ENCODE measurements at places on chromosomes 11 and 22.
A peak's percentile ranks its signal among the peaks of the same experiment; 100 is the strongest.

- peak; percentile 85 for DNase-seq
Observed at GRCh38 chr11:124643605-124644425, 21.2 kb downstream of the TBRG1 start.

DNA sequence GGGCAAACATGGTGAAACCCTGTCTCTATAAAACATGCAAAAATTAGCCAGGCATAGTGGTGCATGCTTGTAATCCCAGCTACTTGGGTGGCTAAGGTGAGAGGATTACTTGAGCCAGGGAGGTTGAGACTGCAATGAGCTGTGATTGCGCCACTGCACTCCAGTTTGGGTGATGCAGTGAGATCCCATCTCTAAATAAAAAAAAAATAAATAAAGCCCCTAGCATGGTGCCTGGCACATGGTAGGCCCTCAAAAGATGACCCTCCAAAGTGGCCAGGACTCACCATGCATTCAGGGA lies 74.6 kb downstream of the PTPRJ start:
- no peak for DNase-seq

GRCh38 chr11:126466236-126467045 lies 111.0 kb downstream of the ST3GAL4 start:
- no peak for DNase-seq

DNA sequence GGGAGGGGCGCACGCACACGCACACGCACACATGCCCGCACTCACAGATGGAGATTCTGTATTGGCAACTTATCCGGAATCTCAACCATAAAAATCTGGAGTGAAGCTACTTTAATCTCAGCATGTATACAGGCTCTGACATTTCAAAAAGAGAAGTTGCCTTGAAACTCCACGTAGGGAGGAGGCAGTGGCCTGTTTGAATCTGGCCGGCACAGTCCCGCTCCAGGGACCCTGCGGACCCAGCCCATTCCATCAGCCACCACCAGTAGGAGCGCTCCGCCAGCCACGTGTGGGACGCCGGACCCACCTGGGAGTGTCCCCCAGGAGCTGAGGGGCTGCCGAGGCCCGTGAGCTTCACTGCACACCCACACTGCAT lies 1.9 kb upstream of the SYT8 start:
- no peak for DNase-seq

DNA sequence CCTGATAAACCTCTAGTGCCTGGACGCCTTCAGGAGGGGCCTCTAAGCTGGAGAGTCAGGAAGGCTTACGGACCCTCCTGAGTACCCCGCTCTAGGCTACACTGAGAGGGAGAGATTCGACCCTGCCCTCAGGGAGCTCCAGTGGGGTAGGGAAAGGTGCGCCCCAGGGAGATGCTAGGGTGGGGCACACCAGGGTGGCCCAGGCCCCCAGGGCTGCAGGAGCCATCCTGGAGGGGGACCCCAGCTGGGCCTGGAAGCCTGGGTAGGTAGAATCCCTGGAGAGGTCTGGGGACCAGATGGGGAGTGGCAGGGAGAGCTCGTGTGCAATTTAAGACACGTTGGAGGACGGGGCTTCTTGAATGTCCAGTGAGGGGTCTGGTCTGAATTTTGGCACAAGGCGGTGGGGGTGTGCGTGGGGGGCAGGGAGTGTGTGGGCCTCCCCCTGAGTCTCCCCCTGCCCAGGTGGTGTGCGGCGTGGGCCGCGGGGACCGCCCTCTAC lies 4.7 kb downstream of the CARNS1 start:
- DNase-seq: no peak

GRCh38 chr11:69644071-69644961 lies 3.4 kb downstream of the CCND1 start:
- peak; percentile 87 for DNase-seq

DNA sequence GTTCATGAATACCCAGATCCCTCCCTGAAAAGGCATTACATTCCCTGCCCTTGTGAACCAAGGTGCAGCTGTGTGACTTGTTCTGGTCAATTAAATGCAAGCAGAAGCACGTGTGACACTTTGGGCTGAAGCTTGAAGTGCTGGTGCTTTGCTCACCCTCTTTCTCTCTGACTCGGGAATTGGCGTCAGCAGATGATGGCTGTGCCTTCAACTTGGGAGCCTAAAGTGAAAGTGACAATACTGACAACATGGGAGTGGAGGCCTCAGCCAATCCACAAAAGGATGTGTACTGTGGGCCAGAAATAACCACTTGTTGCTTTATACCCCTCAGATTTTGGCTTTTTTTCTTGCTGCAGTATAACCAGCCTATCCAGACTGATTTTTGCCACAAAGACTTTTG lies 148.3 kb upstream of the THY1 start:
- no peak for DNase-seq

- DNase-seq: peak; percentile 69
Observed at GRCh38 chr22:40898850-40899357, 37.0 kb upstream of the DNAJB7 start.

DNA sequence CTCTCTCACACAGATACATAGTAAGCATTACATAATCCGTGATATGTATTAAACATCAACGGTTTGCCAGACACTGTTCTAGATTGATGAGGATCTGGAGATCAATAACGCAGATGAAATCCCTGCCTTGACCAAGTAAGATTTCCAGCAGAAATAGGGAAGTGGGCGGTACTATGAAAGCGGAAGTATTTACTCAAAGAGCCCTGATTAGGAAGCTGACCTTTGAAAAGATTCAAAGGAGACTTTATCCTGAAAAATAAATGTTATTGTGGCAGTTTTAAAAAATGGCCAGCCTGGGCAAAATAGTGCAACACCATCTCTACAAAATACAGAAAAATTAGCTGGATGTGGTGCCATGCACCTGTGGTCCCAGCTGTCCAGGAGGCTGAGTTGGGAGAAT lies 26.8 kb downstream of the GAB2 start:
- DNase-seq: no peak

DNA sequence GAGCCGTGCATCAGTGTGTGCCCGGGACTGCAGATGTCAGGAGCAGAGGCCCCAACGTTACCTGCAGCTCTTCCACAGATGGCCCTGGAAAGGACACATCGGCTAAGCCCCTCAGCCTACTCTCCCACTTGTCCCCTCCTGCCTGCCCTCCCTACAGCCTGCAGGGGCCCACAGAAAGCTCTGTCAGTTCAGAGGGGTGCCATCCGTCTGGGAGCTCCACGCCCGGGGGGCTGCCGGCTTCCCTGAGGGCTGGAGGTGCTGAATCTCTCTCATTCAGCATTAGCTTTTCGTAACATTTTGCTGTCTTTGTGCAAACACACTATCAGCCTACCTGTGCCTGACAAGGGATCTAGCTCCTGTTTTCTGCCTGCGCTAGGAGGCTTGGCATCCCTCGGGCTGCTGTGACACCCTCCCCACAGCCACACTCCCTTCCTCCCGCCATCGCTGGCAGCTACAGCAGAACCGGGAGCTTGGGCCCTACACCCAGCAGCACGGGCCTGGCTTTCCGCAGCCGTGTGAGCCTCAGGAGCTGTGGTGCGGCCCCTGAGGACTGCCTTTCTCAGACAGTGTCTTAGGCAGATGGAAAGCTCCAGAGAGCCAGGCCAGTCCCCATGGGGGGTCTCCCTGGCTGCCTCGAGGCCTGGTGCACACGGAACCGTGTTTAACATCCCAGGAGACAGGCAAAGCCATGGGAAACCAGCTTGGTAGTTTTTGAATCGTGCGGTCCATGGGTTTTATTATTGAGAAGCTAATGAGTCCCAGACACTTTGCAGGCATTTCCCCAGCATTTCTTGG lies 198.3 kb upstream of the B3GAT1 start:
- DNase-seq: no peak

- DNase-seq: no peak
Observed at GRCh38 chr11:99803501-99803900, 782.8 kb downstream of the CNTN5 start.

DNA sequence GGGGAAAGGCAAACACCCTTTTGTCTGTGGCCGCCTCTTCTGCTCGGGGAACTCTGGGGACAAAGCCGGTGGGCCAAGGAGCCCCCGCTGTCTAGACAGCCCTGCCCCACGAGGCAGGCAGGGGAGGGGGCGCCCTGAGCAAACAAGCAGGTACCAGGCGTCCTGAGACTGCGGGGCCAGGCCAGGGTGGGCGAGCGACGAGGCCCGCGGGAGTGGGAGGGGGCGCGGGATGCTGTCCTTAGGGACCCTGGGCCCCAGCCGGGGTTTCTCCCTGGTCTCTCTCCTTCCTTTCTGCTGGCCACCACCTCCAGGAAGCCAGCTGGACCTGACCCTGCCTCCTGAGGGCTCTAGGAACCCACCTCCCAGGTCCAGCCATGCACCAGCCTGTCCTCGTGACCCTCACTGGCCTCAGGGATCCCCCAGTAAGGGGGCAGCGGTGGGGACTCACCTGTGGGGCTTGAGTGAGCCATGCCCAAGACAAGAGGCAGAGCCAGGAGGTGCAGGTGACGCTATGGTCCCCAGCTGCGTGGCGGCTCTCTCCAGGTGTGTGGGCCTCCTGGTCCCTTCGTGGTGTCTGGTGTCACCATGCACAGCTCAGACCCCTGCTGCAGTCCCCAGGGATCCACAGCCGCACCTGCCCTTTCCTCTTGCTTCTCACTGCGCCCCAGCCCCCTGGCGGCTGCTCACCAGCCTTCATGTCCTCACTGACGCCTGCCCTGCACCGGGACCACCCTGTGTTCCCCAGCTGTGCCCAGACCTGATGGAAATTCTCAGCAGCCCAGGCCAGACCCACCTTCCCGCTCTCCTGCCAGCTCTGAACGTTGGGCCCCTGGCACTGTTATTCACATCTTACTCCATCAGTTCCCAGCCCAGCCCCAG lies 26.5 kb upstream of the MUC5AC start:
- DNase-seq: no peak

DNA sequence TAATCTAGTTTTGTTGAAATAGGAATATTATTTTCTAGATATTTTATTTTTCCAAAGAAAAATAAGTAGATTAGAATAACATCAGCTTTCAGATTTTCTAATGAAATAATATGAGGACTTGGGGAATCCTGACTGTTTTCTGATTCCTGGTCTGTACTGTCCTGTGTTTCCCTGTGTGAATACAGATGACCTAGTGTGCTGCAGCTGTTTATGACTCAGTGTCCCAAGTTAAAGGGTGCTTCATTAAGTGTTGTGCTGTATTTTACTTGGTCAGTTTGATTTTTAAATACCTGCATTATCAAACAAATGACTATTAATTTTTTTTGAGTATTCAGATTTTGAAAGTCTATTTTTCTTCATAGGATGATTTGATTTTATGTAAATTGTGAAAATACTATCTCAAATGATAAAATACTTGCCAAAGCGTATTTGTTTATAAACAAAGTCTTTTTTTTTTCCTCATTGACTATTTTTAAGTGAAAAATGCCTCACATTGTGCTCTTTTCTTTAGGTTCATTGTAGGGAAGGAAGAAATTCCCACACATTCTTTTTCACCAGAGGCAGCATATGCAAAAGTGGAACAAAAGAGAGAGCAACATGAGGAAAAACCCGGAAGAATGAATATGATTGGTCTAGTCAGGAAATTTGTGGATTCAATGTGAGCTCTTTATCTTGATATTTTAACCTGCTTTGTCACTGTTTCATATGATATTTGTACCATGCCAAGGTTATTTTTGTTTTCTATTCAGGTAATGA lies 264.2 kb downstream of the TMEM135 start:
- DNase-seq: no peak

Measured in fibroblast of skin of abdomen (primary cell).